ENCODE measurements at places on chromosomes 3 and 15.

DNA sequence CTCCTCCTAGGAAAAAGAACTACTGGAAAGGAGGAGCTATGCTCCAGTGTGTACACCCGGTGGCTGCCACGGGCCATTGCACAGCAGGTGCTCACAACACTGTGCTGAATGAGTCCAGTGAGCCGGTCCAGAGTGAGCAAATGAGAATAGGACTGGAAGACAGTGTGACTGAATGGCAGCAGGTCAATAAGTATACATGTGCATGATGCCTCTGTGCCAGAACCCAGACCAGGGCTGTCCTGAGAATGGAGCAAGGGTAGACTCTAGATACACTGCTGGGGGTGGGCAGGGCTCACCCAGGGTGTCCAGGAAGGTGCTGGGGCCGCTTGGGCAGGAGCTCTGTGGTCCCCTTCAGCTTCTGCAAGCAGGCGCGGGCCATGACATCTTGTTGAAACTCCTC is 8.3 kb downstream of the POLG start:
- no peak for DNase-seq

- DNase-seq: no peak
Observed at GRCh38 chr15:45802140-45802539, 167.3 kb downstream of the SQOR start.

DNA sequence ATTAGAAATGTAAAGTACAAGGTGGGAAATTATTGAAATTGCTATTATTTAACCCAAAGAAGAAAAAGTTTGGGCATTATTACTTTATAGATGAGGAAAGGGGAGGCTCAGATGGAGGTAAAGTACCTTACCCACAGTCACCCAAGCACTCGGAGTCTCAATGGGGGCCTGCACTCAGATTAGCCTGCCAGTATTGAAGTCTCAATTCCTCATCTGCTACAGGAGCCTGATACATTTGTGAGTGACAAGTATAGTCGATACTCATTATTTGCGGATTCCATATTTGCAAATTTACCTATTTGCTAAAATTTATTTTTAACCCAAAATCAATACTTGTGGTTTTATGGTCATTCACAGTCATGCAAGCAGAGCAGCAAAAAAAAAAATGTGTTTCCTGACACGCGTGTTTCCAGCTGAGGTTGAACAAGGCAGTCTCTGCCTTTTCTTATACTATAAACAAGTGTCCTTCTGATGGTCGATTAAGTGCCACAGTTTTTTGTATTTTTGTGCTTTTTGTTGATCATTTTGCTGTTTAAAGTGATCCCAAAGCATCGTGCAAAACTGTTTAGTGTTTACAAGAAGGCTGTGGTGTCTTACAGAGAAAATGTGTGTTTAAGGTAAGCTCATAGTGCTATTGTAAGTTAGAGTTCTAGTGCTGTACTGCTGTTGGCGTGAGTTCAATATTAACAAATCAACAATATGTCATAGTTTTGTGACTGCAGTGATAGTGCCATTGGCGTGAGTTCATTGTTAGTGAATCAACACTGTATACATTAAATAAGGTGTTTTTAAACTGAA is 48.0 kb downstream of the ARHGEF26 start:
- DNase-seq: no peak

GRCh38 chr15:41994772-41995475 is 22.6 kb upstream of the EHD4 start:
- DNase-seq: no peak

- DNase-seq: no peak
Observed at GRCh38 chr15:67106764-67107013, 41.3 kb downstream of the SMAD3 start.

DNA sequence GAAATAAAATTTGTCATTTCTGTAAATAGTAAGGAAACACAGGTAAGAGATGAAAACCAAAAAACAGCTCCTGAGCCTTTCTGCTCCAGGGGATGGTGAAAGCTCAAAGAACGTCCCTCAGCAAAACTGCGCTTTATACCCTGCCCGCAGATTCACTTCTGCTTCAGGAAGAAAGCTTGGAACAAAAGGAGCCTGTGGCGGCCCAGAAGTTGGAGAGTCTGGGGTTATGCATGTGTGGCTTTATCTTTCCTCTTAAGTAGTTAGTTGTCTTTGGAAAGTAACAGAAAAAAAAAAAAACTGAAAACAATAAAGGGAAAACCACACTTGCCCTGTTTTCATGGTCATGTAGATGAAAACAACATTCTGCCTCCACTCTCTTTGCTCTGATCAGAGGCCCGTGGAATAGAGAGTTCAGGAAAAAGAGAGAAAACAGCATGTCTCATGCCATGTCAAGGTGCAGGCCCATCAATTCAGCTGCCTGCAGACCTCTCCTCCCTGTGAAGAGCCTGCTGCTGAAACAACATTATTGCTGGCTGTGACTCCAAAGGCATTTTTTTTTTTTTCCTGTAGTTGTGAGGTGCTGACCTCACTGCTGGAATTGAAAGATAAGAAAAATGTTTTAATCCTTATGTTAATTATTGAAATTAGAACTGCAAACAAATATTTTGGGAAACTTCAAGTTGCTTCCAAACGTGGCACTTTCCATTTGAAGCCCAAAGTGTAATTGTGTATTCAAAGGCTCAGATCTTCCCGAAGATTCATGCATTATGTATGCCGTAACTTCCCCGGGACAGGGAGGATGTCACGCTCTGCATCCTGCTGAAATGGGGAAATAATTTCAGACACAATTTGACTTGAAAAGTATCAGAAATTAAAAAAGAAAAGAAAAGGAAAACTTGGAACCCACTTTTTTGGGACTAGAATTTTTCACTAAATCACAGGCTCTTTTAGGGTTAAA is 108.4 kb upstream of the ZNF385D start:
- DNase-seq: no peak

DNA sequence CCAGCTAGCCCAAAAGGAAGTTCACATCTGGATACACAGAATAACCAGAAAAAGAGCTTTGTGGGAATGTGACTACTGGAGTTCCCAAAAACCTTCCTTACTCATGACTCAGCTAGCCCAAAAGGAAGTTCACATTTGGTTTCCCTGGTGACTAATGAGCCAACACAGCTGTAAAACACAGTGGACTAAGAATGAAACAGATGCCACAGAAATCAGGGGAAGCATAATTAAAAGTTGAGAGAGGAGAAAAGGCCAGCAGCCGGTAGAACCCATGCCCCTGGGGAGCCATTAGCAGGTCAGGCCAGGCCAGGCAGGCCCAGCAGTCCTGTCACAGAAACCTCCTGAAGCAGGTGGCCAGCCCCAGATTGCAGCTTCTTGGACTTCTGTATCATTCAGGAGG is 130.3 kb downstream of the GHSR start:
- DNase-seq: no peak

DNA sequence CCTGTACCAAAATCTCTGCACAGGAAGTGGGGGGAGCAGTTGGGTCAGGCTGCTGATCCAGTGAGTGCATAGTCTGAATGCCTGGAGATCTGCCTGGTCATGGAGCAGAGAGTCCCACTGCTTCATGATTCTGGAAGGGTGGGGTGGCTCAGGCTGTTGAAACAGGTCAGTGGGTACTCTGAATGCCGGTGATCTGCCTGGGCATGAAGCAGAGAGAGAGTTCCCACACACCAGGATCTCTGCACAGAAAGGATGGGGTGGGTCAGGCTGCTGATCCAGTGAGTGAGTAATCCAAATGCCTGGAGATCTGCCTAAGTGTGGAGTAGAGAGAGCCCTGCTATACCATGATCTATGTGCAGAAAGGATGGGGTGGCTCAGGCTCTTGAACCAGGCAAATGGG is 16.1 kb upstream of the GCSAM start:
- no peak for DNase-seq

- peak; percentile 52 for DNase-seq
Observed at GRCh38 chr15:37102305-37103162, 2.2 kb upstream of the MEIS2 start.

DNA sequence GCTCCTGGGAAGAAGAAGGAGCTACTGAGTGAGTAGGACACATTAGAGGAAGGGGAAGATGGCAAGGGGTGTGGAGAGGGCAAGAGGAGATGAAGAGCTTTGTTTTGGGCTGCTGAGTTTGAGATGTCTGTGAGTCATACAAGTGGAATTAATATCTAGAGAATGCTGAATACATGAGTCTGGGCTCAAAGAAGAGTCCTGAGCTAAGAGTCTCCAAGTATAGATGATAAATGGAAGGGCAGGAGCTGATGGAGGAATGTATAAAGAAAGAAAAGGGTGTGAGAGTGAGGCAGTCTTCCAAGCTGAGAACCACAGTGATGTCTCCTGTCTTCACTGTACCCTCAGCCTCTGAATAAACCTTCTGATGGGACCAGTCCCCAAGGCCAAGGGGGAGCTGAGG is 205.5 kb upstream of the MRPL3 start:
- DNase-seq: no peak

GRCh38 chr15:99954361-99955180 is 221.3 kb upstream of the LYSMD4 start:
- no peak for DNase-seq

DNA sequence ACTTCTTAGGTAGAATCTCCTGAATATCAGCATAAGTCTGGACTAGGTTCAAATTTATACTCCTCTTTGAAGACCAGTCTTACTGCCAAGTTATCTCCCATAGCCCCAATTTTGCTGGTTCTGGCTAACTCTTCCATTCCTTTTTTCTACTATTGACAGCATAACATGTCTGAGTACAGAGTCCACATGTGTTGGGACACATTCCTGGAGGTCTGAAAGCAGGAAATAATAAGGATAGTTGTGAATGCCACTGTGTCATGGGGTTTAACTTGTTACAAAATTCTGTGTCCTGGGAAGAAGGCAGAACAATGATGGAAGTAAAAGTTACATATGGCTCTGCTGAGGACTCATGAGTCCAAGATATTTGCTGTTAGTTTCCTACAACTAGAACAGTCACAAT is 57.4 kb upstream of the ZBTB20 start:
- no peak for DNase-seq

DNA sequence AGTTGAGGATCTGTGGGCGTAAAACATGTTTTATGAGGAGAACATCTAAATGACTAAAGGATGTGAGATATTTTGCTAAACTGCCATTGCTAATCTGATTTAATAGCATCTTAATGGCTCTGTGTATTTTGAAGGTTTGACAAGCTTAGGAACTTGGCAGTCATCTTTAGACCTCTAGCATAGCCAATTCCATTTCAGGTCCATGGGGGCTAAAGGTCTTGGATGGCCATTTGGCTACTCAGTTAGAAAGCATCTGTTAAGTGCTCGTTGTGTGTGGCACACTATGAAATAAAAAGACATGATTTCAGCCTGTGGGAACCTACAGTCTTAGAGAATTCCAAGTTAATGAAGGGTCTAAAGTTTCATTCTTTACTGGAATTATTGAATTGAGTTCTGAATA is 236.2 kb downstream of the IL5RA start:
- DNase-seq: no peak

DNA sequence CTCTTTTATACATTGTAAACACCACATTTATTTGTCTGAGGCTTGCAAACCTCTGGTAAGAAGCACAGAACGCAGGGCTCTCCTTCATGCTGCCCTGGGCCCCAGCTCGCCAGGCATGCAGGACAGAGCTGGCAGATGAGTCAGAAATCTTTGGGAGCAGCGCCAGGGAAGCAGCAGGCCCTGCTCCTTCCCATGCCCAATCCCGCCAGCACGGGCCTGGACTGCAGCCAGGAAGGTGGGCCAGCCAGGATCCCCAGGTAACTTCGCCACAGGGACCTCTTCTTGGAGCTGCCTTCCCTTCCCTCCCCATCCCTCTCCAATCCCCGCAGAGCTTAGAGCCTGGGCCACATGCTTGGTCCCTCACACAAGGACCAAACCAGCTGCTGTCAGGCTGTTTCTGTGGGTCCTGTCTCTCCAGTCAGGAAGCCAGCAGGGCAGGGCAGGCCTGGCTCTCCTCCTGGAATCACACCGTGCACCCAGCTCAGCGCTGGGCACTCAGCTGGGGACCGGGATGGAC is 8.8 kb downstream of the STOML1 start:
- peak; percentile 68 for DNase-seq

DNA sequence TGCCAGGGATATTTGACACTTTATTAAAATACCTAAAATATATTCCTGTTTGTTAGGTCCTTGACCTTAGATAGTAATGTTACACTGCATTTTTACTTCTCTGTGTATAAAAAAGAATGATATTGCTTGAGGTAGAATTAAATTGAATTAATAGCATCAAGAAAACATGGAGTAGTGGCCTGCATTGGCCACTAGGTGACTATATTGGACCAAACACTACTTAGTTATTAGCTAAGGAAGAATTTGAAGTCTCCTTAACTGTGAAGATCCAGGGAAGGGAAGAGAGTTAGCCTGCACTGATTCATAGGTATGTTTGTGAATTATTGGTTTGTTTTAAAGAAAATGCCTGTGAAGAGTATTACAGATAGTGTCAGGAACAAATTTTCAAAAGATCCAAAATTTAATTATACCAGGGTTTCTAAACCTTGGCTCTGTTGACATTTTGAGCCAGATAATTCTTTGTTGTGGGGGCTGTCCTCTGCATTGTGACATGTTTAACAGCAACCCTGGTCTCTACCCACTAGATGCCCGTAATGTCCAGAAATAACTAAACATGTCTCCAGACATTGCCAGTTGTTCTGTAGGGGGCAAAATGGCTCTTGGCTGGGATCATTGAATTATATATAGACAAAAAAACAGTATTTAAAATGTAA is 103.6 kb upstream of the THSD4 start:
- DNase-seq: no peak

GRCh38 chr3:128846486-128846891 is 32.9 kb upstream of the ACAD9 start:
- DNase-seq: peak; percentile 48

DNA sequence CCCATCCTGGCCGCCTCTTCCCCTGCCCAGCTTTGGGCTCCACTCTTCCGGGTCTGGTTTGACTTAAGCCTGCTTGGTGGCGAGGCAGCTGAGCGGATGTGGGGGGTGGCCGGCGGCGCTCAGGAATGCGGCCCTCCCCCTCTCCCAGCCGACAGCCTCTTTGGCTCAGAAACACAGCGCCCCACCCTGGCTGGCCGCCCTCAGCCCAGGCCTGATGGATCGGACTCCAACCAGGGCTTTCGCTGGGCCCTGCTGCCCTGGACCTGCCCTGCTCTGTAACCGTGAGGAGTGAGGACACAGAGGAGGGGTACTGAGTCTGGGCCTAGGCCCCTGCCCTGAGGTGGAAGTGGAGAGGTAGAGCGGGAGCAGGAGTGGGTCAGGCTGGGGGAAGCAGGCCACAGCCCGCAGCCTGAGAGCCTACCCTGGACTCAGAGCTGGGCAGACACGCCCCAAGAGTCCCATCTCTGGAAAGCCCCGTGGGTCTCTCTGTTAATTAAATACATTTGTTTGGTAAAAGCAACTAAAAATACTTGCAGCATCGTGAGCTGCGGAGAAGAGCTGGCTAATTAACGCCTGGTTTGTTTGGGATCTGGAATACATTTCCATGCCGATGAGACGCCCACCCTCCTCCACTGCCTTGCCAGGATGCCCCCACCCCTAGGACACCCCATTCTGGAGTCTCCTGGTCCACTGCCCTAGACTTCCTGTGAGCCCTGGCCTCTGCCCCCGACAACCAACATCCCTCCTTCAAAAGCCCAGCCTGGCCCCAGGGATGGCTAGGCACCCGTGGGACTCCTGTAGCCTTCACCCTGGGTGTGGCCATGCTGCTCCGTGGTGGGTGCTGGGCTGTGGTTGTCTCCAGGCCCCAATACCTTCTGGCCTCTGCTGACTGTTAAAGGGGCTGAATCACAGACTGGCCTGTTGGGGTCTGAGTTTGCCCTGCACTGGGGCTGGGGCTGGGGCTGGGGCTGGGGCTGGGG is 19.6 kb downstream of the PLXNA1 start:
- DNase-seq: peak; percentile 83
